Left lung (tissue), 14 donors: ENCODE measurements at places on chromosomes 13 and 19. TPM values are rescaled to one million over a fixed set of nuclear protein-coding genes. Genes with fewer than 3 reads are reported as not detected.

DNA sequence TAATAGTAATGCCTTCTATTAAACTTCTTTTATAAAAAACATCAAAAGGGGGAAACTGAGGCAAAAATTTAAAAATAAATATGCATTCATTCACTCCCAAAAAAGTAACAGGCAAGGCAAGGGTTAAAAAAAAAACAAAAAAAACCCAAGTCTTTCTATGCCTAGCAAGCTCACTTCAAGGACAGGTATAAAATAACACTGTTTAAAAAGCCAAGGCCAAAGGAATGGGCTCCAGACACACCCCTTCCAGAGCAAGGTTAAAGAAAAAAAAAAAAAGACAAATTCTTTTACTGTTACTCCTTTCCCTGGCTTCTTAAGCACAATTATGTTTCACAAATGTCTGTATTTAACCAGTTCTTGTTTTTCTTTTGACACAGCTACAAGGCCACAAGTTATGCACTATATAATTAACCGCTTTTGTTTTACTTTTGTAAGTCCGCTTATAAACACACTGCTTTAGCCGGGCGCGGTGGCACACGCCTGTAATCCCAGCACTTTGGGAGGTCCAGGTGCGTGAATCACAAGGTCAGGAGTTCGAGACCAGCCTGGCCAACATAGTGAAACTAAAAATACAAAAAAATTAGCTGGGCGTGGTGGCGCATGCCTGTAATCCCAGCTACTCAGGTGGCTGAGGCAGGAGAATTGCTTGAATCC, 3.6 kb downstream of the SIGLEC11 start:
- no peak overlapping the region for H3K4me3 ChIP-seq
- DNase-seq, result peak; percentile 30
- H3K27ac ChIP-seq, result no peak overlapping the region

GRCh38 chr13:32134241-32135055, 102.9 kb downstream of the FRY start:
- DNase-seq, result no peak
- no peaks in the 10 kb centered on the region for H3K4me1 ChIP-seq
- H3K27me3 ChIP-seq, result no peaks in the 10 kb centered on the region
- H3K4me3 ChIP-seq, result no peak overlapping the region
- peaks cover 19% of the 10 kb centered on the region for H3K36me3 ChIP-seq

The CYP2A6 gene
- polyA plus RNA-seq, result 1.2 TPM

GRCh38 chr13:26680572-26680971, 80.0 kb downstream of the GPR12 start:
- no peaks in the 10 kb centered on the region for H3K36me3 ChIP-seq
- no peak for DNase-seq
- no peaks in the 10 kb centered on the region for H3K27me3 ChIP-seq
- no peak overlapping the region for H3K4me3 ChIP-seq

The SGTA gene
- 48.6 TPM for polyA plus RNA-seq

GRCh38 chr13:74438901-74439300, 304.7 kb upstream of the KLF12 start:
- H3K27me3 ChIP-seq, result no peaks in the 10 kb centered on the region
- no peak overlapping the region for H3K27ac ChIP-seq
- no peak overlapping the region for H3K4me3 ChIP-seq

DNA sequence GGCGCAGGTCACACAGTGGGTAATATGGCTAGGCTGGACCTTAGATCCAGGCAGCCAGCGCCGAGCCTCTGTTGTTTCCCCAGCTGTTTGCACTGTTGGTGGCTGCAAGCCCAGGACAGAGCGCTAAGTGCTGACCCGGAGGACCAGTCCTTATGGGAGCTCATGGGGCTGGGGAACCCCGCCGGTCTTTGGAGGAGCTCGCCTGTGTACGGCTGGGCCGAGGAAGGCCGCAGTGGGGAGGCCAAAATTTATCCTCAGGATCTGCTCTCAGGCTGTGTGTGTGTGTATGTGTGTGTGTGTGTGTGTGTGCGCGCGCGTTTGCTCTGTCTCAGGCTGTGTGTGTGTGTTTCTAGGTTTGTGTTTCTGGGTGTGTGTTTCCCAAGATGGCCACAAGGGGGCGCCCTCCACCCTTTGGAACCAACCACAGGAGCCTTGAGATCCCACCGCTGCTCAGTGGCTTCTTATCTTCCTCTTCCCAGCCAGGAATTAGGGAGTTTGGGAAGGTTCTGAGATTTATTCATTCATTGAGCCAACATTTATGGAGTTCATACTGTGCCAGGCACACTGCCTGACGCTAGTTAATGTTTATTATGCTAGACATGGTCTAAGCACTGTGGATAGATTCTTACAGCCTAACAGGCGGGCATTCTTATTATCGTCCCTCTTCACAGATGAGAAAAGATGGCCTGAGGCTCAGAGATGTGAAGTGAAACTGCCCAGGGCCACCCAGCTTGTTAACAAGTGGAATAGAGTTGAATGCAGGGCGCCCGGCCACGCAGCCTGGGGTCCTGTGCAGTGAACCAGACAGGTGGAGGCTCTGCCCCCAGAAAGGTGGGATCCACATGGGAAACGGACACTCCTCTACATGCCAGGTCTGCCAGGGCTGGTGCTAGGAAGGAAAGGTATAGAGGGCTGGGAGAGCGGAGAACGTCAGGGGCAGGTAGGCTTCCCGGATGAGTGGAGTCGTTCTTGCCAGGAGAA, 13.0 kb downstream of the PGLYRP1 start:
- H3K36me3 ChIP-seq, result peaks cover 26% of the 10 kb centered on the region
- H3K27me3 ChIP-seq, result peaks cover 21% of the 10 kb centered on the region
- no peak overlapping the region for H3K27ac ChIP-seq
- DNase-seq, result no peak
- H3K4me3 ChIP-seq, result no peak overlapping the region
- H3K4me1 ChIP-seq, result peaks cover 10% of the 10 kb centered on the region

The ZNF578 gene
- polyA plus RNA-seq, result 5.1 TPM

GRCh38 chr19:18001777-18002345, 6.1 kb upstream of the ARRDC2 start:
- no peak for DNase-seq
- H3K4me1 ChIP-seq, result no peaks in the 10 kb centered on the region
- H3K36me3 ChIP-seq, result peaks cover 9% of the 10 kb centered on the region
- peak overlapping the region; percentile 90 for H3K27ac ChIP-seq
- peak overlapping the region; percentile 53 for H3K4me3 ChIP-seq

GRCh38 chr19:17105556-17105955, 30.0 kb downstream of the MYO9B start:
- no peak for DNase-seq
- H3K4me1 ChIP-seq, result peaks cover 64% of the 10 kb centered on the region
- no peak overlapping the region for H3K4me3 ChIP-seq
- no peaks in the 10 kb centered on the region for H3K27me3 ChIP-seq

The ATP4A gene
- polyA plus RNA-seq, result not detected

DNA sequence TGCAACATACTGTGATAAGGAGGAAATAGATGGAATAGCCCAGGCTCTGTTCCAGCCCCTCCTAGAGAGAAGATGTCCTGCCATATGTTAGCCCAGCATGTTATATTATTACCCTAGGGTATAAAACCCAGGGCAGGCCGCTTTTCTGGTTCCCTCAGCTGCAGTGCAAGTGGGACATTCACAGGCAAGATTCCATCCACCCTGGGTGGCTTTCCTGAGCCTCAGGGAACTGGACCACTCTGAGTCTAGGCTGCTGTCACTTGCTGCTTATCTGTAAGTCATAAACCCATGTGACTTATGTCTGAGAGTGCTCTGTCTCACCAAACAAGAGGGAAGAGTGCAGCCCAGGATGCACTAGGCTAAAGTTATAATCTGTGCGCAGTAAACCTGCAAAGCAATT, 413.2 kb downstream of the MZT1 start:
- no peak overlapping the region for H3K27ac ChIP-seq
- no peaks in the 10 kb centered on the region for H3K4me1 ChIP-seq
- H3K36me3 ChIP-seq, result no peaks in the 10 kb centered on the region
- no peak overlapping the region for H3K4me3 ChIP-seq

DNA sequence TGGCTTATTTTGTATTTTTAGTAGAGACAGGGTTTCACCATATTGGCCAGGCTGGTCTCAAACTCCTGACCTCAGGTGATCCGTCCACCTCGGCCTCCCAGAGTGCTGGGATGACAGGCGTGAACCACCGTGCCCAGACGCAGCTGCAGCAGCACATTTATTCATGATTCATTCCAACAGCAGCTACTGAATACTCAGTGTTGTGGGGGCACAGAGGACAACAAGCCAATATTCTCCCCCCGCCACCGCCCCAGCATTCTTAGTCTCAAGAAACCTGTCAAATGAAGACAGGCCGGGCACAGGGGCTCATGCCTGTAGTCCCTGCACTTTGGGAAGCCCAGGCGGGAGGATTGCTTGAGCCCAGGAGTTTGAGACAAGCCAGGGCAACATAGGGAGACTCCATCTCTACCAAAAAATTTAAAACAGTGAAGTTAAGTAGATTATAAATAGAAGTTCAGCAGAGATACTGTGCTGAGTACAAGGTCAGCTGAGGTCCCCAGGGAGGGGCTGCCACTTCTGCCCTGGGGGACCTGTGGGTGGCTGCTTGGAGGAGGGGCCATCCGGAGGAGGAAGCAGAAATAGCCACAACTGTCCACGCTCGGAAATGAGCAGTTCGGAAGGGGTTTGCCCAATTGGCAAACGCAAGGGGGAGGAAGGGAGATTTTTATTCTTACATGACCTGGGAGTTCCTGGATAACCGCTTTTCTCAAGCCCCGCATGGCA, 4.3 kb downstream of the DOT1L start:
- H3K27me3 ChIP-seq, result no peaks in the 10 kb centered on the region
- H3K4me1 ChIP-seq, result peaks cover 48% of the 10 kb centered on the region
- H3K27ac ChIP-seq, result peak overlapping the region; percentile 90
- H3K36me3 ChIP-seq, result no peaks in the 10 kb centered on the region
- peak; percentile 89 for DNase-seq
- H3K4me3 ChIP-seq, result no peak overlapping the region

DNA sequence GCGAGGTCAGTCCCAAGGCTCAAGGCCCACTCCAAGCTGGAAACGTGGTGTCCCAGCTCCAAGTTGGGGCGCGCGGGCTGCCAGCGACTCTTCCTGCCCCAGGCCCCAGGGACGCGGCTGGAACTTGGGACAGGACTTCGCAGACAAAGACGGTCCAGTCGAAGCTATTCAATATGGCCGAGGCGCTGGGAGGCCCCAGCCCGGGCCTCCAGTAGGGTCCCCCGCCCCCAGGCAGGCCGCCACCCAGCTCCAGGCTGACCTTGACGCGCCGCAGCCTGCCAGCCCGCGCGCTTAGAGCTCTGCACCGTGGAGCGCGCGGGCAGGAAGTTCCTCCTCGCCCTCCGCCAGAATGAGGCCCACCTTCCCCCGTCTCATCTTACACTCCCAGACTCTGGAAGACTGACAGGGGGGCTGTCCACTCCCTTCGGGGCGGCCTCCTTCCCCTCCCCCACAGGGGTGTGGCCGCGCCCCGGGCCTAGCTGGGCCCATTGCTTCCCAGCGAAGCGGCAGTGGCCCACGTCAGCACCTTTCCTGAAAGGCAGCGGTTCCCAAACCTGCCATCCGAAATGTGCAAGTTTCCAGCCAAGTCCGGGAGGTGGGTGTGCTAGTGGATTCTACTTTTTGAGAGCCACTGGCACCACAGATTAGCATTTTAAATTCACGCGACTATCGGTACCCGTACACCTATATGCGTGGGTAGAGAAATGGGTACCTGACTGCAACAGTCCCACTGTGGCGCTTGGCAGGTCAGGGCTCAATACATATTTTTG, at the start of gene CCDC8:
TSS of gene CCDC8 (minus strand) at position 303 of the 770 bp plus-strand sequence. CDS start 754 bp downstream, outside the sequence.
- peaks cover 97% of the 10 kb centered on the region for H3K27me3 ChIP-seq
- H3K4me1 ChIP-seq, result no peaks in the 10 kb centered on the region
- H3K36me3 ChIP-seq, result no peaks in the 10 kb centered on the region
- peak within 1 kb of the TSS; percentile 69 for H3K27ac ChIP-seq

- no peak overlapping the region for H3K4me3 ChIP-seq
- DNase-seq, result peak; percentile 88
- no peaks in the 10 kb centered on the region for H3K36me3 ChIP-seq
- H3K27ac ChIP-seq, result peak overlapping the region; percentile 86
Measured at GRCh38 chr19:38683393-38684077, 36.1 kb downstream of the ACTN4 start.

GRCh38 chr13:45194081-45194939, 6.5 kb downstream of the KCTD4 start:
- H3K4me3 ChIP-seq, result no peak overlapping the region
- no peaks in the 10 kb centered on the region for H3K36me3 ChIP-seq
- peaks cover 12% of the 10 kb centered on the region for H3K4me1 ChIP-seq
- DNase-seq, result no peak
- no peaks in the 10 kb centered on the region for H3K27me3 ChIP-seq
- no peak overlapping the region for H3K27ac ChIP-seq

DNA sequence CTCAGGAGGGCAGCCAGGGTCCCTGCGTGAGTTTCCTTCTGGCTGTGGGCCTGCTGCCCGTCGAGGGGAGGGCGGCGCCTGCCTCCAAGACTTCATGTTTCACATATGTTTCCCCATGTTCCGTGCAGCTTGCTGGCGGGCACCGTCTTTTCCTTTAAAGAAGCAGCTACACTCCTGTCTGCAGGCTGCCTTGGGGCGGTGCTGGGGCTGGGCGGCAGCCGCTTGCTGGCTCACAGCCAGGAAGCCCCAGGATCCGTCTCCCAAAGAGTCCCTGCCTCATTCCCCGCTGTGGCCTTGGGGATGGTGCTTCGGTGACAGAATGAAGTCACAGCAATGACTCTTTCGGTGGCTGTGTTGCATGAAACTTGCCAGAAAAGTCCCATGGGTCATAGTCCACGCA, 24.9 kb downstream of the PIAS4 start:
- DNase-seq, result no peak
- H3K27me3 ChIP-seq, result no peaks in the 10 kb centered on the region

GRCh38 chr19:51012661-51013190, 6.8 kb downstream of the KLK10 start:
- no peaks in the 10 kb centered on the region for H3K36me3 ChIP-seq
- peaks cover 15% of the 10 kb centered on the region for H3K27me3 ChIP-seq
- no peak overlapping the region for H3K27ac ChIP-seq
- H3K4me3 ChIP-seq, result no peak overlapping the region
- no peak for DNase-seq

DNA sequence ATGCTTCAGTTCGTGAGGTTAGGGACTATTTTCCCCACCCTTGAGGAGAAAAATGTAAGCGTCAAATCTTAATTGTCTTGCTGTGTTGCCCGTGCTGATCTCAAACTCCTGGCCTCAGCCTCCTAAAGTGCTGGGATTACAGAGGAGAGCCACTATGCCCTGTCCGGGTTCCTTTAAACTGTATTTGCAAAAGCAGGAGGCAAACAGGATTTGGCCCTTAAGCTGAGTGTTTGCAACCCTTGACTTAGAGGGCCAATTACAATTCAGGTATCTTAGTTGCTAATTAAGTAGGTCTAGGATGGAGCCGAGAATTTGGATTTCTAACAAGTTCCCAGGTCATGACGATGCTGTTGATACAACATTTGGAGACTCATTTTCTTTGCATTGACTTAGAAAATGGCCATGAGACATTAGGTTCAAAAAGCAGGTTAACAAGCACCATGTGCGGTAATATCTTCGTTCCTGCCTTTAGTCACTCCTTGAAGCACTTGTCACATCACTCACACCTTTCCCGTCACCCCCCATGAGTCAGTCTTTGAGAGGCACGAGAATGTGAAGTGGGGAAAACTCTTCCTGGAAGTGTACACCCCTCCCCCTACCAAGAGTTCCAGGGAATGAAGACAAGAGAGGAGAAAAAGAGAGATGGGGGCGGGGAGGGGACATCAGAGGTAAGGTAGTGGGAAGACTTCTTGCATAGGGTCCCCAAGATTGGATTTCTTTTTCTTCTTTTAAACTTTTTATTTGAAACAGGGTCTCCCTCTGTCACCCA, 2.6 kb downstream of the NAPSA start:
- H3K27ac ChIP-seq, result peak overlapping the region; percentile 72
- no peaks in the 10 kb centered on the region for H3K36me3 ChIP-seq
- H3K4me3 ChIP-seq, result peak overlapping the region; percentile 36
- DNase-seq, result no peak
